ENCODE measurements at places on chromosomes 5 and 9. TPM values are rescaled to one million over a fixed set of nuclear protein-coding genes. Genes with fewer than 3 reads are reported as not detected.

Gene TTC39B
- total RNA-seq: 13.6 TPM

Gene PCDHGB4
- total RNA-seq: 12.5 TPM

Gene SNCAIP
- 69.2 TPM for total RNA-seq

Gene INSL6
- total RNA-seq: not detected

Gene CD14
- total RNA-seq: 38.3 TPM

Gene PCDHA9
- total RNA-seq: 1.2 TPM

Gene GALNT12
- 7.6 TPM for total RNA-seq

All from spinal cord (tissue), 10 donors.